ENCODE measurements at places on chromosomes 5 and 9.

GRCh38 chr5:132470596-132470995 is 20.0 kb downstream of the IRF1 start:
- no peak for DNase-seq

- DNase-seq: no peak
Observed at GRCh38 chr9:94866770-94867169, 140.3 kb downstream of the AOPEP start.

- DNase-seq: no peak
Observed at GRCh38 chr9:134063088-134063570, 4.7 kb downstream of the BRD3 start.

- DNase-seq: no peak
Observed at GRCh38 chr9:123102375-123103113, 69.1 kb downstream of the GPR21 start.

DNA sequence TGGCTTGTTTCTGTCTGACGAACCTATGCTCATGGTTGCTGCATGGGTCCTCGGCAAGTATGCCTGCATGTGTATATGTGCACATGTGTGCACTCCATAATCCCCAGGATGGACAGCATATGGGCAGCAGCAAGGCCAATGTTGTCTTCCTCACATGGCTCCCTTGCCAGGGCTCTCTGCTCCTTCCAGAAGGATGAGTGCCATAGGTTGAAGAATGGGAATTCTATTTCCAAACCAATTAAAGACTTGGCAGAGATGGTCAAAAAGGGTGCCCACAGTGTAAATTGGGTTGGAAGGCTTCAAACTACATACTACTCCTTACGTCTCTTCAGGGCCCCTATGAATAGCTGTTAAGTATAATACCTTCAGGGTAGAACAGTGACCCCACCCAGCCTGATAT is 212.1 kb downstream of the PBX3 start:
- no peak for DNase-seq

DNA sequence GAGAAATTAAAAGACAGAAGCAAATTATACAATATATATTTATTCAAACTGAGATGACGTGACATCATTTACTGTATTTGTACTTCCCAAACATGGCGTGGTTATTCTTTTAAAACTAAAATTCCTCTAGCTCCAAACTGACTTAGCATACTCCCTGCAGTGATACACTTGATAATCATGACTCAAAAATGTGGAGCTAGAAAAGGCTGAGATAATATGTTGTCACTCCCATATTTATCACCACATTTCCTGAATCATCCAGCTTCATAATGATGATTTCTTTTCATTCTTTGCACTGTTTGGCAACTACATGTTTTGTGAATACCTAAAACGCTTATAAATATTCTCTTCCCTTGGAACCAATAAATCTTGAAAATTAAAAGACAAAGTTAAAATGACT is 341.0 kb downstream of the EBF1 start:
- DNase-seq: no peak

GRCh38 chr9:103458826-103459225 is 463.7 kb downstream of the CYLC2 start:
- DNase-seq: no peak

- DNase-seq: no peak
Observed at GRCh38 chr5:54832045-54832444, 153.3 kb downstream of the ESM1 start.

- DNase-seq: no peak
Observed at GRCh38 chr9:16532681-16533450, 337.6 kb downstream of the BNC2 start.

DNA sequence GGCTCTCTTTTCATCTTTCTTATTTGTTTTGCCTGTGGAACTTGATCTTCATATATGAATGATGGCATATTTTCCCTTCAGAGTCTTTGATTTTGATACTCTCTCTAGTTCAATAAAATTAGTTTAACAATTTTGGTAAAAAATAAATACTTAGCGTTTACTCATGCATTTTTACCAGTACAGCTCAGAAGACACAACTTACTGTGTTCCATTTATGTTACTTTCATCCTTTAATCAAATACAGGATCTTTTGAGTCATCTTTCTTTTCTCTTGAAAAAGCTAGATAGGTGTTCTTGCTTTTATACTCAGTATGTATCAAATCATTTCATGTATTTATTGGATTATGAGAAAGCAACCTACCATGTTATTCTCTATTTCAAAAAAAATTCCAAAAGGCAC is 47.1 kb upstream of the RICTOR start:
- no peak for DNase-seq

GRCh38 chr9:129933185-129934040 is 98.2 kb downstream of the USP20 start:
- DNase-seq: no peak

DNA sequence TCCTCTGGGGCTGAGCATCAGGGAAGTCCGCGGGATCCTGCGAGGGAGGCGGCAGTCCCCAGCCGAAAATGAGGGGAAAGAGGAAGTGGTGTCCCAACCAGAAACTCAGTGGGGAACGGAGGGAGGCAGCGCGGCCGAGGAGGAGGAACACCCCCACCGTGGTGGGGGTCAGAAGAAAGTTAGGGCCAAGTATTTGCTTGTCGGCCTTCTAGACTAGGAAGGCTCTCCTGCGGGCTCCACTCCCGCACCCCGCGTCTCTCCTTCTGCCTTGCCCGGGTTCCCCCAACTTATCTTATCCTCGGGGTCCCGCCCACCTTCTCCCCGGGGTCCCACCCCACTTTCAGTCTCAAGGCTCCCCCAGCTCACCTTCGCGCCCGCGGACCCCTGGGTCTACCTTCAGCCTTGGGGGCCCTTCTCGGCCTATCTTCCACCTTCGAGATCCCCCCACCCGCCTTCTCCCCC is 557 bp upstream of the PHF2 start:
- DNase-seq: peak; percentile 39

GRCh38 chr9:87551772-87552217 is 54.1 kb downstream of the DAPK1 start:
- DNase-seq: no peak

GRCh38 chr9:37566716-37567115 is 9.5 kb downstream of the FBXO10 start:
- DNase-seq: no peak

DNA sequence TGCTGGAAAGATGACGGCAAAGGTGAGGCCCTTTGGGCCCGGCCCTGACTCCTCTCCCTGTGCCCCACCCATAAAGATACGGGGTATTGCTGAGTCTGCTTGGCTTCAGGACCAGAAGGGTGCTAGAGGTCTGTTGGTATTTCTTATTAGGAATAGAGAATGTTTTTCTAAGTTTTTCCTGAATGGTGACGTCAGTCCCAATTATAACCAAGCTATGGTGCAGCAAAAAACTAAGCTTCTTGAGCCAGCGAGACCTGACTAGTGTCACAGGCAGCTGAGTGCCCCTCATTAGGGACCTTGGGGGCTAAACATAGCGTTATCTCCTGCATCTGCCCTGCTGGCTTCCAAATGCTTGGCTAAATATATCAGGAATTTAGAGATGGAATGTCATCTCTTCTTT is 151.0 kb upstream of the TBC1D2 start:
- DNase-seq: no peak

GRCh38 chr5:174528821-174529544 is 195.4 kb upstream of the MSX2 start:
- no peak for DNase-seq

DNA sequence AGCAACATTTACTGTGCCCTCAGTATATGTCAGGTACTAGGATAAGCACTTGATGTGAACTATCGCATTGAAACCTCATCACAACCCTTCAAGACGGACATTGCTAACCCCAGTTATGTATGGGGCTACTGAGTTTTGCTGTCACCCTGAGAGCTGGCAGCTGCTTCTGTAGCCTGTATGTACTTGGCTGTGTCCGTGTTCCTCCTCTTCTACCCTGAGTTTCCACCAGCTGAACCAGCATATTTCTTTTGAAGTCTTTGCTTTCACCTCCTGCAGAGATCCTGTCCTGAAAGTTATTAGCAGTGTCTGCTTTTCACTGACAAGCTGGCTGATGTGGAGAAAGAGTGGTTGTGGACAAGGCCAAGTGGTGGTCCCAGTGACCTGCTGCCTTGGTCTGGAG is 63.3 kb downstream of the ADGRV1 start:
- DNase-seq: no peak

GRCh38 chr5:11609570-11610303 is 294.5 kb downstream of the CTNND2 start:
- DNase-seq: no peak

- no peak for DNase-seq
Observed at GRCh38 chr9:7859701-7860334, 60.2 kb upstream of the DMAC1 start.

All from activated T-cell treated with anti-CD3 and anti-CD28 coated beads for 24 hours (primary cell).